ENCODE measurements at places on chromosomes 7 and 10.

GRCh38 chr7:41685684-41686083, 17.2 kb downstream of the INHBA start:
- no peak for DNase-seq

DNA sequence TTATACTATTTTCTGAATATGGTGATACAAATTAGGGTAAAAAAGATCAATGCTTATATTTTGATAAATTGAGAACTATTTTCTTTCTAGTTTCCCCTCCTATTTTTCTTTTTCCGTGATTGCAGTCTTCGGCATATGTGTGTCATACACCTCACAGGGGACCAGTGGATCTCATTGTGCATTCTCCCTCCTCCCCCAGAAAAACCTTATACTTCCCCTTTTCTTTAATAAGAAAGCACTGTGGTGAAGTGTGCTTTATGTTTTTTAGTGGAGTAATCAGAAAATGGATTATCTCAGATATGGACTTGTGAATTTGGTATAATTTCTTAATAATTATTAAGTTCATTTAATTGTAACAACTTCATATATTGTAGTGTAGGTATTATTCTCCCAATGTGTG, 72.8 kb downstream of the BICC1 start:
- DNase-seq: no peak

GRCh38 chr10:110643653-110644597, at the start of gene RBM20:
RBM20 (plus strand) TSS chr10:110644336; CDS start chr10:110644455, 119 bp downstream.
- DNase-seq: peak; percentile 76

GRCh38 chr7:36037121-36037662, 115.9 kb upstream of the EEPD1 start:
- DNase-seq: no peak

DNA sequence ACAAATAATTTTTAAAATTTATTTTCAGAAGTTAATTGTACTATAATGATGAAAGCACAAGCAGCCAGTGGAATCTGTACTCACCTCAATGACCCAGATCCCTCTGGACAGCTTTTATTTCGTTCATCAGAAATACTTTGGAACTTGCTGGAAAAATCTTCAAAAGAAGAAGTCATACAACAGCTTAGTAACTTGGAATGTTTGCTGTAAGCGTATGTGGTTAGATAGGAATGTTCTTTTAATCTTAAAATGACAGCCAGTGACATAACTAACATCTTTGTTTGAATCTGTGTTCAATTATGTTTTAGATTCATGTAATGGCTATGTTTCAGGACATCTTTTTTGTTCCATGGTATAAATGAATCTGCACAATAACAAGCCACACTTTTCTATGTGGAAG, 26.8 kb downstream of the CFAP69 start:
- DNase-seq: no peak

DNA sequence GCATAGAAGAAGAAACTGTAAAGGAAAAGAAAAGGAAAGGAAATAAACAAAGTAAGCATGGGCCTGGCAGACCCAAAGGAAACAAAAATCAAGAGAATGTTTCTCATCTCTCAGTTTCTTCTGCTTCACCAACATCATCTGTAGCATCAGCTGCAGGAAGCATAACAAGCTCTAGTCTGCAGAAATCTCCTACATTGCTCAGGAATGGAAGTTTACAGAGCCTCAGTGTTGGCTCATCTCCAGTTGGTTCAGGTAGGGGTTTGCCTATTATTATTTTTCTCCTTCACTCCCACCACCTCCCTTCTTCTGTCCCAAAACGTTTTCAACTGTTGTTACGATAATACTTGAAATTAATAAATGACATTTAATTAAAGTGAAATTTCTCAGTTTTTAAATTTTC, 139.6 kb downstream of the MLLT10 start:
- no peak for DNase-seq

- no peak for DNase-seq
These were observed 179.3 kb downstream of the ARHGAP12 start for GRCh38 chr10:31749301-31749700.

DNA sequence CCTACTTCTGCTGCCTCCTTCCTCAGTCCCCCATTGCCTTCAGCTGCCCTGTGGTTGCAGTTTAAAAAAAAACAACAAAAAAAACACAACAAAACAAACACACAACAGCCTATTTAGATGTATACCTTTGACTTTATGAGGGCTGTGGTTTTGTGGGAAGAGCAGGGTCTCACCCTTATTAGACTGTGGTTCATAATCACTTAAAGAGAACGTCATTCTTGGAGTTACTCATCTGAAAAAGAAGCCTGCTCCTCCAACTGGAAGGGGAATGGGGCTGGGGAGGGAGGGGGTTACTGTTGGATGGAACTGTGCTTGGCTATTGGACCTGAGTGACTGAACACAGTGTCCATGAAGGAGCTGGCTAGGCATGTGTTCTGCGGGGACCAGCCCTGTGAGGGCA, 48.1 kb downstream of the SDK1 start:
- no peak for DNase-seq

GRCh38 chr7:7808156-7808555, 89.7 kb upstream of the RPA3 start:
- DNase-seq: no peak

DNA sequence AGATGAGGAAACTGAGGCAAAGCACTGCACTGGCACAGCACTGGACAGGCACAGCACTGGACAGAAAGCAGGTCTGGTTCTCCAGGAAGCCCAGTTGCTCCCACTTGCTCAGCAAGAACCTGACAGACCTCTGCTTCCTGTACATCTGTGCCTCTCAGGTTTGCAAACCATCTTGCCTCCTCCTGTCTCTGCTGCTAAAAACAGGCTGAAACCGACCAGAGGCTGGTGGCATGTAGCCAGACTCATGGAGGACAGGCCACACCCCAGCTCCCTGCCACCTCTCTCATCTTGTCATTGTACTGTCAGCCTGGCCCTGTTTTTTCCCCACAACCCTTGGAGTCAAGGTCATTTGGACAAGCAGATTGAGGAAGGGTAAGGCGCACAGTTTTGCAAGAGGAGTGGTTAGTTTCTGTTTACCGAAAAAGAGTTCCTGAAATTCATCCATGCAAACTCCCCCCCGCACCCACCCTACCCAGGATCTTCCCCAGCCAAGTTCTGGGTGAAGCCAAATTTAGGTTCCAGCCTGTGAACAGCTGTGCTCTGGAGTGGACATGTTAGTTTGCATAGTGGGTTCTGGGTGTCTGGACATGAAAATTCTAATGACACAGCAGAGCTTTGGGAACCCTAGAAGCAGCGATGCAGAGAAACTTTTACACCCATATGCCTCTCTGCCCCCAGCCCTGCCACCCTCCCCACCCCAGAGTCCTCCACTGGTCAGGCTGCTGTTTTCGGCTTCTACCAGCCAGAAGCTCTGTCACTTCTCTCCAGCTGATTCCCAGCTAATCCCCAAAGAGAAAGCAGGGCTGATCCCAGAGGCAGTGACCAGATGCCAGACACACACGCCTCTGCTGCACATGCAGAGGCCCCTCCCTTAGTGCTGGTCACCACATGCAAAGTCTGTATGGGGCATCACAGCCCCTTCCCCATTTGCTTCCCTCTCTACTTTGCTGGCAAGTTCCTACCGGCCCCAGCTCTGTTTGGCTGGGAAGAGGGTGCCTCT, 8.5 kb upstream of the C10orf105 start:
- peak; percentile 42 for DNase-seq
